ENCODE measurements at places on chromosomes 1 and 21.
A peak's percentile ranks its signal among the peaks of the same experiment; 100 is the strongest.

GRCh38 chr1:47791879-47792608 is 205.1 kb downstream of the TRABD2B start:
- DNase-seq: no peak

DNA sequence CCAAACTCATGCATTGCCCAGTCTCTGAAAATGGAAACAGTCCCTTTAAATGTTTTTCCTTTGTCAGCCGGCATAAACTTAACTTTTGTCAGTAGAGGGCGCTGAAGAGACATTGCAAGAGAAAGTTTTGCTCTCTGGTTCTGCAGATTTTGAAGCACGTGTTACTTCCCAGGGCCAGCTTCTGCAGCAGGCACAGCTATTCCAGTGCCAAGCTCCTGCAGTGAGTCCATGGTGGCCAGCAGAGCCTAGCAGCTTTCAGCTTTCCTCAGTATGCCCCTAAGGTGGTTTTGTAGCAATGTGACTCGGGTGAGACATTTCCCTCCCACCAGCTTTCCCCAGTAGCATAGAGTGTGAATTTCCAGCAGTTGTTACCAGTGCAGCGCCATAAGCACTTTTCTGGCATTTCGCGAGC is 2.6 kb upstream of the IFI44L start:
- peak; percentile 27 for DNase-seq

GRCh38 chr1:36160388-36160948 is 4.5 kb downstream of the MAP7D1 start:
- DNase-seq: no peak

DNA sequence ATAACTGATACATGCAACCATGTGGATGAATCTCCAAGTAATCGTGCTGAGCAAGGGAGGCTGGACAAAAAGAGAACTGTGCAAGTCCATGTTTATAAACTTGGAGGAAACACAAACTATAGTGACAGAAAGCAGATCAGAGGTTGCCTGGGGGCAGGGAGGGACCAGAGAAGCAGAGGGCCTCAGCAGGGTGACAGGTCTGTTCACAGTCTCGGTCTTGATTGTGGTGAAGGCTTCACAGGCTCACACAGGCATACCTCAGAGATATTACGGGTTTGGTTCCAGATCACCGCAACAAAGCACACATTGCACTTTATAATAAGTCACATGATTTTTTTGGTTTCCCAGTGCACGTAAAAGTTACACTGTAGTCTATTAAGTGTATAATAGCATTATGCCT is 28.5 kb downstream of the ACOT7 start:
- no peak for DNase-seq

GRCh38 chr1:246297279-246298265 is 209.5 kb downstream of the SMYD3 start:
- no peak for DNase-seq

GRCh38 chr1:66931590-66931989 is 6.8 kb downstream of the MIER1 start:
- DNase-seq: no peak

- DNase-seq: no peak
Observed at GRCh38 chr1:10635085-10635896, 160.5 kb downstream of the PEX14 start.

DNA sequence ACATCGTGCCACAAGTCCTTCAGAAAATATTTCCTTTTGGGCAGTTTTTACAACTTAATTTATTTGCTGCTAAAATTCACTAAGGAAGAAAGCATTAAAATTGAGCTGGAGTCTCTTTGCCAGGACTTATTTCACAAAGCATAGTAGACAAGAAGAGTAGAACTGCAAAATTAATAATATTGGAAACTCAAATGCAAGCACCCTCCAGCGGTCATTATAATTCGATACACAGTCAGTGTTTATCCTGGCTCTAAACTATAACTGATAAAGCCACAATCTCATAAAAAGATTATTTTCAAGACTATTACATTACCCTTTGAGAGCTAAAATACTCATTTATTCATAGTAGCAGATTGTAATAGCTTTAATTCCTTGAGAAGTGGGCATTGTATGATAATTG is 655.4 kb downstream of the RWDD3 start:
- DNase-seq: no peak

GRCh38 chr1:197448121-197448779 is 180.2 kb downstream of the CRB1 start:
- DNase-seq: no peak

- no peak for DNase-seq
Observed at GRCh38 chr1:68703921-68704354, 207.1 kb upstream of the DEPDC1 start.

DNA sequence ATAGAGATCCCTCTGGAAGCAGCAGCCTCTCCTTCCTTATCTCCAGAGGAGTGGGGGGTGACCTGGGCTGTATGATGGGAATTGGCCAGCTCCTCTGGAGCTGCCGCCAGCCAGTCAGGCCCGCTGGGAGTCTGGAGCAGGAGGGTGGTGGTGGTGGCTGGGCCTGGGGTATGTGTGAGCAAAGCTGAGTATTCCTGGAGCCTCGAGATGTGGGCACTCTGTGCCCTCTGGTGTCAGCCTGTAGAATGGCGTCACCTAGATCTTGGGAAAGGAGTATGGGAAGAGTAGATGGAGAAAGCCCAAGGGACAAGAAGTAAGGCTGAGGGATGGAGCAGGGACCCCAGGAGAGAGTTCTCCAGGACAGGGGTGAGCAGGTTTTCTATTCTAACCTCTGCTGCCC is 16.0 kb downstream of the VANGL2 start:
- no peak for DNase-seq

- no peak for DNase-seq
Observed at GRCh38 chr1:22721122-22721873, 10.7 kb downstream of the EPHB2 start.

- no peak for DNase-seq
Observed at GRCh38 chr1:29145739-29146437, 22.2 kb upstream of the TMEM200B start.

DNA sequence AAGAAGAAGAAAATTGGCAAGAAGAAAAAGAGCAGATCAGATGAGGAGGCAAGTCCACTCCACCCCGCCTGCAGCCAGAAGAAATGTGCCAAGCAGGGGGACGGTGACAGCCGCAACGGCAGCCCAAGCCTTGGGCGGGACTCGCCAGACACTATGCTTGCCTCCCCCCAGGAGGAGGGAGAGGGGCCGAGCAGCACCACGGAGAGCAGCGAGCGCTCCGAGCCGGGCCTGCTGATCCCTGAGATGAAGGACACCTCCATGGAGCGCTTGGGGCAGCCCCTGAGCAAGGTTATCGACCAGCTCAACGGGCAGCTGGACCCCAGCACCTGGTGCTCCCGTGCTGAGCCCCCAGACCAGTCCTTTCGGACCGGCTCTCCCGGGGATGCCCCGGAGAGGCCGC is 9.0 kb upstream of the SLC25A34 start:
- DNase-seq: no peak

GRCh38 chr1:170559166-170559565 is 27.2 kb downstream of the GORAB start:
- DNase-seq: no peak

- no peak for DNase-seq
Observed at GRCh38 chr1:1243807-1244191, 2.7 kb downstream of the C1QTNF12 start.

DNA sequence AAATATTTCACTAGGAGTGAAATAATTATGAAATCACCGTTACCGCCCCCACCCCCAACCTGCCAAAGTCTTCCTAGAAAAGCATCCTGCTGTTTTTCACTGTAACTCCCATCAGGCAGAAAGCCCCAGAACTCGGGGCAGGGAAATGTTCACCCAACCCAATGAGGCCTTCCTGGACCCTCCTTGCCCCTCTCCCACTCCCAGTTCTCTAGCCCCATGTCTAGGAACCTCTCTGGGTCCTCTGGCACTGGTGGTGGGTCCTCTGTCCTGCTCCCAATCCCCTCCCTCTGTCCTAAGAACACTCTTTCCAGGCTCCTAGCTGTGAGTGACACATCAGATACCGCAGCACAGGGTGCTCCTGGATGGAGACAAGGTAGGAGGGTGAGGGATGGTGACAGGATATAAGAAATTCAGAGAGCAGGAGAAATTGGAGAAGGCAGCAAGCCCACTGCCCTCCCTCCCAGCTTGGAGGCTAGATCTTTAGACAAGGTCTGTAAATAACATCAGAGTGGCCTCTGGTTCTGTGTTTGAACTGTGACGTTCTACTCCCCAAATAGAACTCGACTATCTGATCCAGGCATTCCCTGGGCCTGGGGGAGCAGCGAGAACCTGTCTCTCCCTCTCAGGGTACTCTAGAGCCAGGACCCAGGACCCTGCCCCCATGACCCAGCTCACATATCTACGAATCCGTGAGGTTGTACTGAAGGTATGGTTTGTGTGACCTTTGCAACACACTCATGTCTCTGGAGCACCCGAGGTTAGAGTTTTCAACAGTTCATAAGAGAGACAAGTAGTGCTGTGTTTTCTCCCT is 23.3 kb upstream of the BTG2 start:
- no peak for DNase-seq

DNA sequence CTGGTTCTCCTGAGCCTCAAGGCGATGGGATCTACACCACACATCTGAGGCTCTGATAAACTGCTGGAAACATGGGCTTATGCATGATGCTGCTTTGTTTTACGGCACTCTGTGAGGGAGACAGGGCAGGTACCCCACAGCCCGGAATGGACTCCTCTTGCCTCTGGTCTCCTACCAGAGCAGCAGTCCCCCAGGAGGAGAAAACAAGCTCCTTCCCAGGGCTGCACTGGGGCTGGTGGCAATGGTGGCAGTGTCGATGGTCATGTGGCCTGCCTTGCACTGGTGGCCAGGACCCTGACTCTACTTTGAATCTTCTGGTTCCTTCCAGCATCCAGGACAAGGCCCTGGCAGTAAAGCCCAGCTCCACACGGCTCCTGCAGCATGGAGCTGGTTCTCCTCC is 79.4 kb downstream of the TOMM20 start:
- DNase-seq: no peak

DNA sequence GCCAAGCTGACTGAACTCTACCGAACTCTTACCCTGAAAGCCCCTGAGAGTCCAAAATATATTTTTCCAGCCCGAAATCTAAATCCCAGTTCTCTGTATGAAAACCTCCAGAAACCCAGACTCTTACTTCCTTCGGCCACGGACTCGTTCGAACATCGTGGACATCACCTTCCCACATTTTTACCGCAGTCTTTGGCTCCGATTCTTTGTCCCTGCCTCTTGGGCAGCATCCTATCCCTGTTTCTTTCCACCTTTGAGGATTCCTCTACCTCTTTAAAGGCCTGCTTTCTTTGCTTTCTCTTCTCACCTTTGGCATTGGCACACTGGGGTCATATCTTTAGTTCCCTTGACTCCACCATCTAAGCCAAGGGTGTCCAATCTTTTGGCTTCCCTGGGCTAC is 932 bp upstream of the USP24 start:
- no peak for DNase-seq
